ENCODE measurements at places on chromosomes 3 and 15.

- DNase-seq = no peak
These were observed at the start of gene KNG1 for GRCh38 chr3:186717039-186717457. KNG1 (plus strand) TSS chr3:186717359; CDS start chr3:186717543, 184 bp downstream.

GRCh38 chr3:138323971-138324370, 5.7 kb downstream of the NME9 start:
- DNase-seq = no peak

DNA sequence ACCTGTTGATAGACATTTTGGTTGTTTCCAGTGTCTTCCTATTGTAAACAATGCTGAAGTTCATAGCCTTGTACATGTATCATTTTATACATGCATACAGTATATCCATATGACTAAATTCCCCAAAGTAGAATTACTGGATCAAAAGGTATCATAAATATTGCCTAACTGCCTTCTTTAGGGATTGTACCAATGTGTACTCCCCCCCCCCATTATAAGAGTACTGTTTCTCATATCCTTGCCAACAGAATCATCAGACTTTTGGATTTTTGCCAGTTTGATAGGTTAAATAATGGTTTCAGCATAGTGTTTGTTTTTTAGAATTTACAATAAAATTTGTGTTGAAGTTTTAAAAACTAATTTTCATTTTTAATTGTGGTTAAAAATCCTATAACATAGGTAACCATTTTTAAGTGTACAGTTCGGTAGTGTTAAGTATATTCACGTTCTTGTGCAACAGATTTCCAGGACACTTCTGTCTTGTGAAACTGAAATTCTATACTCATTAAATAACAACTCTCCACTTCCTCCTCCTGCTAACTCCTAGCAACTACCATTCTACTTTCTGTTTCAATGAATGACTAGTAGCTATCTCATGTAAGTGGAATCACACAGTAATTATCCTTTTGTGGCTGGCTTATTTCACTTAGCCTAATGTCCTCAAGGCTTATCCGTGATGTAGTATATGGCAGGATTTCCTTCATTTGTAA, 30.8 kb upstream of the MAP3K13 start:
- peak; percentile 40 for DNase-seq

DNA sequence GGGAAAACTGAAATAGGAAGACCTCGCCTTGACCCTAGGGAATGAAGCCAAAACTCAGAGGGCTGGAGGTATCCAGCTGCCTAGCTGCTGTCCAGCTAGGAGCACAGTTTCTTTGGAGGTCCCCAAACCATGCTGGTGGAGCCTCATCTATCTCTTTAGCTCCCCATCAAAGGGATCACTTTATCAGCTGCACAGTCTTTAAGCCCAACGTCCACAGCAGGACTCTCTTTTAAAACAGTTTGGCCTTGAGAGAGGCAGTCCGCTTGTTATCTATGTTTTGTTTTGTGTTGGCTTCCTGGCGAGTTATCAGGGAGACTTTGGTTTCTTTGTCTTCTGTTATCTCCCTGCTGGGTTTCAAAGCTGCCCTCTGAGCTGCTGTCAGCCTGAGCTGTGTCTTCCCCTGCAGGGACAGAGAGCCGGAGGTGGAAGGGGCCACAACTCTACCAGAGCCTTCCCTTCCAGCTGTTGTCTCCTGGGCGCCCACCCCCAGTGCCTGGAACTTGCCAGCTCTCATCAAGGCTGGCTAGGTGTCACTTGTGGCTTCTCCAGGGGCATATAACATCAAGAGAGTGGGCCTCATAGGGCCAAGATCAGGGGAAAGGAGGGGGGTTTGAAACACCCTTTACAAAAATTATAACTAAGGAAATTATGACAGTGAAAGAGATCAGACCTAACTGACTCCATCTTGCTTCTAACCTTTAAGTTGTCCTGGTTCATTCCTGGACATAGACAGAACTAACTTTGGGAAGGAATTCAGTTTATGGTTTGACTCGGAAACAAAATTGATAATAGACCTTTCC, 61.4 kb upstream of the C15orf39 start:
- no peak for DNase-seq

- DNase-seq = no peak
These were observed 40.6 kb upstream of the TMEM108 start for GRCh38 chr3:132997404-132998185.

GRCh38 chr3:69406163-69406562, 20.3 kb upstream of the FRMD4B start:
- DNase-seq = no peak
